ENCODE measurements at places on chromosomes 13 and 19.

- no peak for DNase-seq
Observed at GRCh38 chr19:33098055-33098534, 17.1 kb downstream of the GPATCH1 start.

- no peak for DNase-seq
Observed at GRCh38 chr13:112956571-112957294, 12.3 kb upstream of the MCF2L start.

DNA sequence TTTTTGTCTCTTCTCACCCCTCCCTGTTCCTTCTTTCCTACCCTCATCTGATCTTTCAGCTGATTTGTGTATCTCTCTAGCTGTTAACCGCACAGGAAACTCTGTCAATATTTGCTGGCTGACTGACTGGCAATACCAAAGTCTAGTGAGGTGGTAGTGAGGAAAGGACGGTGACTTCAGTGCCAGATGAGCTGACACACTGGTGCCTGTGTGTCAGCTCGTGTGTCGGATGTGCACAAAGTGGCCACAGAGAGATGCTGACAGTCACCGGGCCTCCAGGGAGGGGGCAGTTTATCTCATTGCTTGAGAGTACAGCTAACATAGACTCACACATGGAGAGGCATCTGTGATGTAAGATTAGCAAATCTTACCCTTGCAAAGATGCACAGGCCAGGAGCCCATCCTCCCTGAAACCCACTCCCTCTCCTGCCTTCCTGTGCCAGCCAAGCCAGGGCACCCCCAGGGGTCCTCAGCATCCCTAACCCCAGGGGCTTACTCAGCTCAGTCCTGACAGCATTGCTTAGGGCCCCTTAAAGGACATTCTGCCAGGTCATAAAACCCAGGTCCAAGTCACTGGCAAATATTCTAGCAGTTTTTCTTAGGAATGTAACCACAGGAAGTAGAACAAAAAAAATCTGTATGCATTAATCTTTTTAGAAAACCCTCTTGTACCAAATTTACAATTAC lies 80.2 kb downstream of the SHISA2 start:
- DNase-seq = no peak

DNA sequence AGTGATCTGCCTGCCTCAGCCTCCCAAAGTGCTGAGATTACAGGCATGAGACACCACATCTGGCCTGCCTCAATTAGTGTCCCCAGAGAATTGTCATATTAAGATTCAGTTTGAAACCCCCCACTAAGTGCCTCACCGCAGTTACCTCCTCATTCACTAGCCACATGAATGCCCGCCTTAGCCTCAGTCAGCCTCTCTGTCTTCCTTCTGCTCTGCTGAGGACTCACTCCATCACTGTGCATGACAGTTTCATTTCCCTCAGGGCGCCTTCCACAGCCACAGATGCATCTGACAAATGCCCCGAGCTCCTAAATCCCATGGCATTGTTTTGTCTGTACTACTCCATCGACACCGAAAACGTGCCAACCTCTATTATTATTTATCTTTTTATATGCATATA lies 23.3 kb downstream of the MIPEP start:
- no peak for DNase-seq

GRCh38 chr19:24029941-24030636 lies 56.9 kb upstream of the ZNF254 start:
- DNase-seq = no peak

GRCh38 chr13:74210693-74211393 lies 76.6 kb upstream of the KLF12 start:
- DNase-seq = no peak

GRCh38 chr13:42852136-42852535 lies 70.8 kb downstream of the FAM216B start:
- DNase-seq = no peak

- no peak for DNase-seq
Observed at GRCh38 chr19:32373585-32374295, 28.3 kb downstream of the ZNF507 start.

DNA sequence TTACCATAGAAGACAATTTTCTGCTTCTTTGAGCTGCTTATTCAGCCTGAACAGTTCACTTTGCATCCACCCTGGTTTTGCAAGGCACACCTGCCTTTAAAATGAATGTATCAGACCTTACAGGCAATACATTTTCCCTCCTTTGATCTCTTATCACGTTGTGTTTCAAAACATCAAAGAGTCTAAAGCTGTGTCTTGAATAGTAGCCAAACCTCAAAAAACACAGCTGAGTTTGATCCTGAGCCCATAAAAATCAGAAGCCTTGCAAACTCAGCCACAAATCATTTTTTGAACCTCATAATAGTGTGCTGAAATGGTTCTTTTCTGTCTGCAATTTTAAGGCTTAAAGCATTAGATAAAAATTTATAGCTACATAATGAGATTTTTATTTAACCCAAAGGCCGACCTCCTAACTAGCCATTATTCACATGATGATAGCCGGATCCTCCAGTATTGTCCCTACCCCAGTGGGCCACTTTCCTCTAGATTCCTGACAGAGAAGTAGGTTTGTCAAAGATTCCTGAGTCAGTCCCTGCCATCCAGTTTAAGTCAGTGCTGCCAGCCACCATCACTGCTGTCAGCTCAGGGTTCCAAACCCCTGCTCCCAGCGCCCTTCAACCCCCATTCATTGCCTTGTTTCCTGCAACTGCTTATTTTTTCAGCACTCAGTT lies 71.8 kb downstream of the CAB39L start:
- DNase-seq = no peak

DNA sequence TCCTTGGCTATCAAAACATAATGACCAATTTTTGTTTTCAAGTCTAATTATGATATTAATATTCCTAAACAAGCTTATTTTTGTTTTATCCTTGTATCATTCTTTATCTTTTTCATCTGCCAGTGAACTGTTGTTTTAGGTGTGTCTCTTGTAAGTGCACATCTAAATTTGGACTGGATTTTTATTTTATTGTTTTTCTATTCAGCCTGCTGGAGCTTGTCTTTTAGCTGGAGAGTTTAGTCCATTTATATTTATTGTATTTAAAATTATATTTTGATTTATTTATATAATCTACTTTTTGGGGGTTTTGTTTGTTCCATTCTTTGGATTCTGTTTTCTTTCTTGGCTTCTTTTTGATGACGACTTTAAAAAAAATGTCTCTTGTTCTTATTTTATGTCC lies 159.0 kb downstream of the PCCA start:
- DNase-seq = no peak

DNA sequence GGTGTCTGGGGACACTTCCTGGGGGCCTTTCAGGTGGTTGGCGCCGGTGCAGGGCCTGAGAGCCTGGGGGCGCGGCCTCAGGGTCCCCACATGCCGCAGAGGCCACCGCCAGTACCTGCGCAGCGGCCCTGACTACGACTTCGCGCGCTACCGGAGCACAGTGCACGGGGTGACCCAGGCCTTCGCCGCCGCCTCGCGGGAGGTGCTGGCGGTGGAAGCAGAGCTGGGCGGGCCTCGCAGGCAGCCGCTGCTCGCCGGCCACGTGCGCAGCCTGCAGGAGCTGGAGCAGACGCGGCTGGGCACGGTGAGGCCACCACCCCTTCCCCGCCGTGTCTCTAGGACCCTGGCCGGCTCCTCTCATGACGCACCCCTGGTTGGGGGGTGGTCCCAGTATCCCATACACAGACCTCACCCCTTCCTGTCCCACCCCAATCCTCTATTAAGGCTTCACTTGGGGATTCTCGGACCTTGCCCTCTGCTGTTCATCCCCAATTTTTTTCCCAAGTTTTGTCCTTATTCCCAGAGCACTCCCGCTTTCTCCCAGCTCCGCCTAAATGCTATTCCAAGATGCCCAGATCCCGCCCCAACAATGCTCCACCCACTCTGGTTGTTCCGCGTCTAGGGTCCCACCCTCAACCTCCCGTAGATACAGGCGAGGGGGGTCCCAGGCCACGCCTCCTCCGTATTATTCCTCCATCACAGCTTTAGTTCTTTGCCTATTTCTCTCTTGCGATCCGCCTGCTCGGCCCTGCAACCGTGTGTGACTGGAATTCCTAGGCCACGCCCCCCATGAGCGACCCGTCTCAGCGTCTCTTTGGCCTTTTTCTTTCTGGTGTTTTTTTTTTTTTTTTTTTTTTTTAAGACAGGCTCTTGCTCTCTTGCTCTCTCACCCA lies 1.0 kb downstream of the REX1BD start:
- DNase-seq = no peak

GRCh38 chr13:112325920-112326645 lies 50.1 kb upstream of the SPACA7 start:
- DNase-seq = no peak

GRCh38 chr13:95516492-95516891 lies 36.0 kb upstream of the CLDN10 start:
- no peak for DNase-seq

- no peak for DNase-seq
Observed at GRCh38 chr13:49300276-49300675, 52.6 kb downstream of the CDADC1 start.

- no peak for DNase-seq
Observed at GRCh38 chr13:53782488-53782961, 753.9 kb downstream of the OLFM4 start.

DNA sequence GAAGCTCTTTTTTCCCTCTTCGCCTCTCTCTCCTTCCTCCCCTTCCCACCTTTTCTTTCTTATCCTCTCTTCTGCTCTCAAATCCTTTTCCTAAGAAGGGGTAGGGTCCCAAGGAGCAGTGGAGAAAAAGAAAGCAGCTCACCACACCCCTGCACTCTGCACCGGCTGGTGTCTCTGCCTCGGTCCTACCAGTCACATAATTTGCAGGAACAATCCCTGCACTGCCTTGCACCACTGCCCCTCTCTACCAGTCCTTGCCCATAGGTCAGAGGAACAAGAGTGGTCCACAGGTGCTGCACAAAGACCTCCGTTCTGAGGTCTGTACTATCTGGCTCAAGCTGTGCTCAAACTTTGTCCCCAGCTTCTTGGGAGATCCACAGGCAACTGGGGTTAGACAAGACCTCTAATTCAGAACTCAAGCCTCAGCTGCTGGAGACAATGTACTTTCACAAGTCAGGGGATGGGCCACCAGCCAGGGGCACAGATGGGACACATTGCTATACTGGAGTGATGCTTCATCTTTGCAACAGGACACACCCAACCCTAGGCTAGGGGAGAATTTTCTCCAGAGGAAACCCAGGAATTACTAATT lies 125.4 kb upstream of the ZNF507 start:
- no peak for DNase-seq

- no peak for DNase-seq
Observed at GRCh38 chr19:34057155-34057554, 115.1 kb upstream of the LSM14A start.

GRCh38 chr13:59416561-59416960 lies 747.2 kb downstream of the DIAPH3 start:
- DNase-seq = no peak

- DNase-seq = no peak
Observed at GRCh38 chr13:48896312-48896711, 79.4 kb upstream of the FNDC3A start.

Measured in stimulated activated CD8-positive, alpha-beta memory T cell treated with anti-CD3 and anti-CD28 coated beads, Interleukin-7, amount 100 ng/mL, for 24 hours (primary cell).